NCI-H187 treated with DMSO at 0.1 percent for 48 hours (cell line): ENCODE measurements at places on chromosomes 6 and 20.
A peak's percentile ranks its signal among the peaks of the same experiment; 100 is the strongest.

- no peak for DNase-seq
Measured at GRCh38 chr20:23299673-23300050, 50.9 kb upstream of the NXT1 start.

- no peak for DNase-seq
Measured at GRCh38 chr20:11895861-11896387, 21.8 kb upstream of the BTBD3 start.

DNA sequence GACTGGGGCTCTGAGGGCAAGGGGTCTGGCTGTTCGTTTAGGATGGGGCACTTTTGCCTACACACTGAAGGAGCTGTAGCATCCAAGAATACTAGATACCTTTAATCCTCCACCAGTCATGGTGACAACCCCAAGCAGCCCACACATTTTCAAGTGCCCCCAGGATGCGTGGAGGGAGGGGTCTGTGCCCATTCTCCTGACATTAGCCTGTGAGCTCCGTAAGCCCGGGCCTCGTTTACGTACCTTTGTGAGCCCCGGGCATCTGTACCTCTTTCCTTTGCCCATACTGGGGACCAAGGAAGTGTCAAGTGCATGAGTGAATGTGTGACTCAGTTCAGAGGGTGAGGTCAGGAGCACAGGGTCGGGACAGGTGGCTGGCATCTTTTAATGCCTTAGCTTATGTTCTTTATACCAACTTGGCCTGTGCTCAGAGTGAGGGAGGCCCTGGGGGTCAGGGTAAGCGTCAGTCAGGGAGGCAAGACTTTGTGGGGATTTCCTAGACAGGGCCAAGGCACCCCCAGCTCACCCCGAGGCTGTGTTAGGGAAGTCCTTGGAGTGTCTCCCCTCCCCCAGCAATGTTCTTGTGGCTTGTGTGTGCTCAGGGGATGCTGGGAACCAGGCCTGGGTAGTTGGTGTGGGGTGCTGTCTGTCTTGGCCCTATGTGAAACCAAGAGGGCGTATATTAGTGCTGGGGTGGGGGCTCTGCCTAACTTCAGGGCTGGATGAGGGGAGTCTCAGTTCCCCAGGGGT is 12.9 kb downstream of the VEGFA start:
- no peak for DNase-seq

DNA sequence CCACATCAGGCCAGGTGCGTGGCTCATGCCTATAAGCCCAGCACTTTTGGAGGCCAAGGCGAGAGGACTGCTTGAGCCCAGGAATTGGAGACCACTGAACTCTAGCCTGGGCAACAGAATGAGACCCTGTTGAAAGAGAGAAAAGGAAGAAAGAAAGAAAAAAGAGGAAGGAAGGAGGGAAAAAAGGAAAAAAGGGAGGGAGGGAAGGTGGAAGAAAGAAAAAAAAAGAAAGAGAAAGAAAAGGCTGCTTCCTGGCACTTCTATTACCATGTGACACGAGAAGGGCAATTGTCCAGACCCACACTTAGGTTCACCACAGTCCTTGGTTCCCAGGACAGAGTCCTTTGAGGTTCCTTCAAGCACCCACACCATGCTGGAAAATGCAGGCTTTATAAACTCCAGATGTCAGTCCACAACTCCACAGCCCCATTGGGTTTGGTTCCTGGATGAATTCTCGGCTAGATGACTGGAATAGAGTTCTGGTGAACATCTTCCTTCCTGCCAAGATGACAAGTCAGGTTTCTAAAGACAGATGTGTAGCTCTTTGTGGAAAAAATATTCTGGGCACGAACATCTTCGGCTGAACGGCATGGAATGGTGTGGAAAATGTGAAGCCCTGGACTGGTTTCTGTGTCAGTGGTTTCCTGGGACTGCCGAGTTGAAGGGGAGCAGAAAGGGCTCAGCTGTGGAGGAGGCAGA is 32.5 kb downstream of the NT5E start:
- DNase-seq, result no peak

GRCh38 chr6:158488065-158488464 is 71.8 kb upstream of the TMEM181 start:
- no peak for DNase-seq

DNA sequence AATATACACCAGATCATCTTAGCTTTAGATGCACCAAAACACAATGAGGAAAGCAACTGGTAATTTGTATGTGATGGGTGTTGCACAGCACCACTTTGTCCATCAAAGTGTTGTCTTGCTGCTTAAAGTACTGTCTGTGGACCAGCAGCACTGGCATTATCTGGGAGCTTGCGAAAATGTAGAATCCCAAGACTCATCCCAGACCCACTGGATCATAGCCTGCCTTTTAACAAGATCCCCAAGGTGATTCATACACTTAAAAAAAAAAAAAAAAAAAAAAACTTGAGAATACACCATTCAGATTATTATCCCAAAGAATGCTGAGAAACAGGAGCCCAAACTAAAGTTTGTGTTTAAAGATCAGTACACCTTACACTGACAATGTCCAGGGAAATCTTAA is 123.4 kb downstream of the TASP1 start:
- no peak for DNase-seq

GRCh38 chr20:62792182-62792939 is 3.9 kb upstream of the MRGBP start:
- no peak for DNase-seq

- DNase-seq, result no peak
Measured at GRCh38 chr6:81373414-81373813, 379.1 kb downstream of the TENT5A start.

GRCh38 chr6:155315516-155315871 is 1.2 kb upstream of the TFB1M start:
- DNase-seq, result no peak

- peak; percentile 13 for DNase-seq
Measured at GRCh38 chr20:41734506-41734945, 116.3 kb upstream of the CHD6 start.

DNA sequence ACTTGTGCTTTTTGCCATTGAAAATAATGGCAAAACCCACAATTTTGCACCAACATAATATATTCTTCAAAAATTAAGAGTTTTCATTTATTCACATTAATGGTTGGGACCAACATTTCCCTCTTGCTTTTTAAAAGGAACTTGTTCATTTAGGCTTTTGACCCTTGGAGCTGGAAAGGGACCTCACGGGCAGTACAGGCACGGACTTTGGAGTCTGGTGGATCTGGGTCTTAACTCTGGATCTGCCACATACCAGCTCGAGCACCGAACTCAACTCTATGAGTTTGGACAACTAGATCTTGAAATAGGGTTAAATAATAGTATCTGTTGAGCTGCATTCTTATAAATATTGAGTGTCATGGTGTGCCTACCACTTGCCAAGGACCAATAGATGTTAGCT is 37.2 kb downstream of the AFDN start:
- DNase-seq, result no peak

DNA sequence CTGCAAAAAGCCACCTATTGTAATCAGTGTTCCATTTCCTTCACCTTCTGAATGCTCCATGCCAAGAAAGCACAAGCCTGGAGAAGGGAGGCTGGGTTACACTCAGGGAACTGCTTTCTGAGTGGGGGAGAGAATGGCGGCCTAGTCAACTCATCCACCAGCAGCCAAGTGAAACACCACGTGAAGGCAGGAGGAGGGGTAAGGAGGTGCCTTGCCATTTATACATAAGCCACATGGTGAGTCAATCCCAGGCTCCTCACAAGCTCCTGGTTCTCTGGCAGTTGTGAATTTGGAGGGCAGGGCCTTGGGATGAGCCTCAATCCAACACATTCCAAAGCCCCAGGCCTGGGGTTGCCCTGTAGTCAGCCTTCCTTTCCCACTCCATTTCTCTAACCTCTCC is 149.4 kb downstream of the CD24 start:
- DNase-seq, result no peak

DNA sequence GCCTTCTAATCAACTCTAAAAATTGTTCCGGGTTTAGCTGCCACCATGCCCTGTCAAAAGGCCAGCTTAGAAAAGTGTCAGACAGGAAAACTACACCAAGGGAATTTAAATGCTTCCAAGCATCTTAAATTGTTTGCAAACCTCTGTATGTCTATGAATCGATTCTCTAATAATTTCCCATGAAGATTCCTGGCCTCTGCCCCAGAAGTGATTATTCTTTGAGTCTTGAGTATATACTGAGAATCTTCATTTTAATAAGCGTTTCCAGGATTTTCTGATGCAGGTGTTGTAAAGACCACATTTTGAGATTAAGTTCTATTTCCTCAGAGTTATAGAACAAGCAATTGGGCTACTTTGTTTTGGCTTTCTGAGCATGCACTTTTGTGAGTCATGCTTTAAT is 471.8 kb upstream of the JAG1 start:
- DNase-seq, result no peak

GRCh38 chr20:8423482-8423881 is 291.4 kb downstream of the PLCB1 start:
- DNase-seq, result no peak

GRCh38 chr6:119337252-119337651 is 12.3 kb downstream of the MAN1A1 start:
- DNase-seq, result no peak

- DNase-seq, result no peak
Measured at GRCh38 chr6:43817192-43817591, 47.2 kb downstream of the VEGFA start.

DNA sequence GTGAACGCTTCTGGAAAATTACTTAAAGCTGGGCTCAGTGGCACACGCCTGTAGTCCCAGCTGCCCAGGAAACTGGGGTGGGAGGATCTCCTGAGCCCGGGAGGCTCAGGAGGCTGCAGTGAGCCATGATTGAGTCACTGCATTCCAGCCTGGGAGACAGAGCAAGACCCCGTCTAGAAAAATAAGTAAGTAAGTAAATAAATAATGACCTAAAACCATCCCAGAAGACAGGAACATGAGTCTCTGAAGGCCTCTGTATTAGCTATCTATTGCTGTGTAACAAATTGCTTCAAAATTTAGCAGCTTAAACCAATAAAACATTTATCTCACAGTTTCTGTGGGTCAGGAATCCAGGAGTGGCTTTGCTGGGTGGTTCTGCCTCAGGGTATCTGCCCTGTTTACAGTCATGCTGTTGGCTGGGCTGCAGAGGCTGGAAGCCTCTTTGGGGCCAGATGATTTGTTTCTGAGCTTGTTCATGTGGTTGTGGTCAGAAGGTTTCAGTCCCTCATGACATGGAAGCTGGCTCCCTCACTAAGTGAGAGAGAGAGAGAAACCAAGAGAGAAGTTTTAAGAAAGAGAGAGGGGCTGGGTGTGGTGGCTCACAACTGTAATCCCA is 48.4 kb upstream of the NCOA3 start:
- DNase-seq, result no peak

DNA sequence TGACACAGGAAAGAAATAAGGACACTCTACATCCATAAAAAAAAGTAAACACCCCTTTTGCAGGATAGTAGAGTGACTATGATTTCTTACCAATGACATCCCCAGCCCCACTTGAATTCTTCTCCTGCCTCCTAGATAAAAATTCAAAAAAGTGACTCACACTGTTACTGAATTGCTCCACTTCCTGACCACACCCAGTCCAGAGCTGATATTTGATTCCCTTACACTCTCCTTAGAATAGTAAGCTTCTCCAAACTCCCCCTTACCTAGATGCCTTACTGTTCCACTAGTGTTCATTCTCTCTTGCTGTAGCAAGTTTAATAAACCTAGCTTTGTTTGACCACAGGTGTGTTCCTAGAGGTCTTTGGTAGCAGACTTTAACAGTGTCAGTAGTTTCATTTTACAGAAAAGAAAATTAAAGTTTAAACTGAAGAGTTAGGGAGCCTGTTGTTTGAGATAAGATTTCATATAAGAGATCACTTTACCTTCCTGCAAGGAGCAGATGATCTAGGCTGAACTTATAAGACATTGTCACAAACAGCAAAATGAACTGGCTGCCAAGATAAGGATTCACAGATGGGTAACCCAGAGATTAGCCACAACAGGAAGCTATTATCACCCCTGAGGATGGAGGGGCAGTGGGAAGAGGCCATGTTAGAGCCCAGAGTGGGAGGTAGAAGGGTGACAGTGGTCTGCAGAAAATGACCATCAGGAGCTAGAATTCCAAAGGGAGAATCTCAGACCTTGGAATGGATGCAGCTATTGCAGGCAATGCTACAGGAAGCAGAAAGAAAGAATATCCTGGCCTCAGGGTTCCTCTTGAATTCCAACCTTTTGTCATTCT is 28.4 kb upstream of the BTN3A2 start:
- no peak for DNase-seq

DNA sequence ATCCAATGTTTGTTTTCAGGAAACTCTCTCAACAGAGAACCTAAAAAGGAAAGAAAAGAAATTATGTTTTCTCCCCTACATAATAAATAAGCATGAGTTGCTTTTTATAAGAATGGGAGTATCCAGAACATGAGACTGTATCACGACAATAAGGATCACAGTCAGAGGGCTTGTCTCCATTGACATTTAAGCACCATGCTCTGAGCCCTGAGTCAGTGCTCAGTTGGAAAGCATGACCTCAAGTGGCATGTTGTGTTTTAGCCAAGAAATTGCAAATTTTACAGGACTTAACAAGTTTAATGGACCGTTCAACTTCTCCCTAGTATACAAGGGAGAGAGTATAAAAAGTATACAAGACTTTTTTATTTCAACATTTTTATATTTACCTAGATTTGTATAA is 431.6 kb downstream of the GJA1 start:
- no peak for DNase-seq

- no peak for DNase-seq
Measured at GRCh38 chr20:61812121-61812844, 253.4 kb downstream of the TAF4 start.

DNA sequence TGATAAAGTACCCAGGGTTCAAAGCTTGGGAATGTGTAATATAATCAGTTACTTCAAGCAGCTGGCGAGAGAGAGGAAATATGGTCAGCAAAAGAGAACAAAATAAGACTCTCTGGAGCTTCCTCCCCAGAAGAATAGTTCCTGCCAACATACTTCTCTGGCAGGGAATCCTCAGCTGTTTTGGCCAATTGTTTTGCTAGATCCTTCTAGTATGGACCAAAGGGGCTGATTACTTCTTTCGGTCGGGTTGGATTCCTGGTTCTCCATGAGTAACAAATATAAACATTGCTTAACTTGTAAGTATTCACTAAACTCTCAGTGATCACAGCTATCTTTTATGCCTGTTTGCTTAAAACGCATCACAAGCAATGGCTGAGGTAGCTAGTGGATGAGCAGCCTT is 31.4 kb upstream of the FBXO9 start:
- DNase-seq, result no peak

DNA sequence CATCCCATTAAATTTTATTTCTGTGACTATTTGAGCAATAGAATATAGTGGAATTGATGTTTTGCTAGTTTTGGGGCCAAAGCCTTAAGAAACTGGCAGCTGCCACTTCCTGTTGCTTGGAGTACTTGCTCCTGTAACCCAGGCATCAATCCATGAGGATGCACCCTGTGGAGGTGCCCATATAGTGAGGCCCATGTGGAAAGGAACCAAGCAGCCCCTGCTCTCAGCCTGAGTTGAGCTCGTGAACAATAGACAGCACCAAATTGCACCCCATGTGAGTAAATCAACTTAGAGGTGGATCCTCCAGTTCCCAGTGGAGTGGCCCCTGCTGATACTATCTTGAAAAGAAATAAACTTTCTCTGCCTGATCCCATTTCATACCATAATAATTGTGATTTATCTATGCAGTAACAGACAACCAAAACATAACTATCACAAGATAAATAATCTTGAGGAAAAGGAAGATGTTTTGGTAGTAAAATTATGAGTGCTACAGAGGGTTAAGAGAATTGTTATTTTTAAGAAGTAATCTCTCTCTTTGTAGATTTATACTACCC is 481.9 kb downstream of the TBC1D32 start:
- DNase-seq, result no peak
